DND-41 (cell line): ENCODE measurements at places on chromosomes 4 and X.

GRCh38 chr4:9870165-9870790 is 88.8 kb downstream of the DRD5 start:
- no peaks in the 10 kb centered on the region for H3K36me3 ChIP-seq
- peak; percentile 18 for DNase-seq
- H3K4me1 ChIP-seq: no peaks in the 10 kb centered on the region
- H3K27ac ChIP-seq: no peak overlapping the region
- no peak overlapping the region for H3K4me3 ChIP-seq

DNA sequence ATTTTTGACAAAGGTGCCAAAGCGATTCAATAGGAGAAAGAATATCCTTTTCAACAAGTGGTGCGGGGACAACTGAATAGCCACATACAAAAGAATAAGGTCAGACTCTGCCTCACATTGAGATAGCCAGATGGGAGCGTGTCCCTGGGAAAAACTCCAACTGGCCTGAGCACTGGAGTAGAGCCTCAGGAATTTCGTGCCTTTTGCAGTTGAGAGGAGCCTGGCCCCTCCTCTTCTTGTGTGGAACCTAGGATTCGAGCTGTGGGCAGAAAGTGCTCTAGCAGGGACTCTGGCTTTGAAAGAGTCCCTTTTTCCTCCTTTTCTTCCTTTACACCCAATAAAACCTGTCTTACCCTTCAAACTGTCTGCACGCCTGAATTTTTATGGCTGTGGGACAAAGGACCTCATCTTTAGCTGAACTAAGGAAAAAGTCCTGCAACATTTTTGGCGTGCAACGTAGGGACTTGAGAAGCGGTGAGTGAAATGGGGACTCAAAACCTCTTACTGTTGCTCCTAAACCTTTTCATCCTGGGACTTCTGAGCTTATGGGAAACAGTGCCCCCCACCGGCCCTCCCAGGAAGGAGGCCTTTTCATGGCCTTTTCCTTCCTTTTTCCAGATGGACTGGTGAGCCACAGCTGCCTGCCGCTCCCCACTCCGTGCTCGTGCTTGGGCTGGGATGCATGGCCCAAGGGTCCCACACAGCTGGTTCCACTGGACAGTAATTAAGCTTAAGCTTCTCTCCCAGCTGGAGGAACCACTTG is 68.6 kb downstream of the BMP15 start:
- H3K36me3 ChIP-seq: no peaks in the 10 kb centered on the region
- no peak for DNase-seq

DNA sequence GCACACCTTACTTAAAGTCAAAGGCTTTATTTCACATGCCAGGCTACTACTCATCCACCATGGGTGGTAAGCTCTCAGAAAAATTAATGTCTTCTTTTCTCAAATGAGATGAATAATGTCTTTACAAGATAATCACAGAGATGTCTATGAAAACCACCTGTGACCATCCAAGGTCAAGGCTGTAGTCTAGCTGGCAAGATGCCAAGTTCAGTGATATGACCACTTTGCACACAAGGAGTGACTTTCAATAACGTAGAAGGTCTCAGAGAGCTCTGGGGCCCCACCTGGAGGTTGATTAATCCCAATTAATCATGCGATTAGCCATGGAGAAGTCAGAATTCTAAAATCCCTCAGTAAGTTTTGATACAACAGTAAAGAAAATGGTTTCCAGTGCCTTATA is 20.5 kb downstream of the ANOS1 start:
- H3K36me3 ChIP-seq: no peaks in the 10 kb centered on the region
- no peaks in the 10 kb centered on the region for H3K27me3 ChIP-seq
- H3K4me1 ChIP-seq: no peaks in the 10 kb centered on the region
- H3K27ac ChIP-seq: no peak overlapping the region
- no peak overlapping the region for H3K4me3 ChIP-seq

DNA sequence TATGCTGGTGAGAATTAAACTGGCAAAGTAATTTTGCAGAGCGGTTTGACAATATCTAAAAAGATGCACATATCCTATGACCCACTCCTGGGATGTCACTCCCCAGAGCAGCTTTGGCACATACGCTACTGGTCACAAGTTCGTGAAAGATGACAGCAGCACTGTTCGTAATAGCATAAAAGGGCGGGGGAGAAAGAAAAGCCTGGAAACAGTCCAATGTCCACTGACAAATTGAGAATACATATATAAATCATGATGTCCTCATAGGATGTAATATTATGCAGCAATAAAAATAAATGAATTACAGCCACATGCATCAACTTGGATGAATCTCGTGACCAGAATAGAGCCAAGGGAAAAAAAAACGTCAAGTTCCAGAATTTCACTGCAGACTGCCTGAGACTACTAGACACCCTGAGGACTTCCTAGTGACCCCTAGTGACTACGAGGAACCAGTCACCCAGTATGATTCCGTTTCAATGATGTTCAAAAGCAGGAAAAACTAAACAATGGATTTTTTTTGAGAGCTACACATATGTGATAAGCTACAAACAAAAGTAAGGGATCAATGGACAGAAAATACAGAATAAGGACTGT is 1.8 kb downstream of the PCSK1N start:
- H3K27me3 ChIP-seq: no peaks in the 10 kb centered on the region
- no peaks in the 10 kb centered on the region for H3K36me3 ChIP-seq
- no peak overlapping the region for H3K4me3 ChIP-seq
- H3K27ac ChIP-seq: no peak overlapping the region

DNA sequence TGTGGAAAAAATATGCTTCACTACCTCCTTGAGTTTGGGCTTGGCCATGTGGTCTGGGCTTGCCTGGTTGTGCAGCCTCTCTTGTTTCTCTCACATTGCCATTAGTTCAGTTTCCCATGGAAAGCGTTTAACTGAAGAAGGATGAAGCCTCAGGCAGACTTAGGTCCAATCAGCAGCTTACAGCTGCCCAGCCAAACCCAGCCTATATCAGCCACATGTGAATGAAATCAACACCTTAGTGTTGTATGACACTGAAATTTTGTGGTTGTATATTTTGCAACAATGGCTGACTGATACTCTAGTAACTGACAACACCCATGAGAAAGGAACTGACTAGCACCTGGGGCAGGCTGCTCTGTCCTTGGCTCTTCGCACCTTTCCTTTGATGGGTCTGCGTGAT is 81.2 kb downstream of the KLF8 start:
- no peak for DNase-seq
- no peaks in the 10 kb centered on the region for H3K27me3 ChIP-seq
- no peak overlapping the region for H3K4me3 ChIP-seq
- H3K27ac ChIP-seq: no peak overlapping the region; the same call in 1 of the 2 replicates
- peaks cover 11% of the 10 kb centered on the region for H3K4me1 ChIP-seq

GRCh38 chrX:78199851-78200250 is 60.4 kb upstream of the TAF9B start:
- no peaks in the 10 kb centered on the region for H3K27me3 ChIP-seq
- no peak overlapping the region for H3K4me3 ChIP-seq
- no peaks in the 10 kb centered on the region for H3K4me1 ChIP-seq
- no peak overlapping the region for H3K27ac ChIP-seq

GRCh38 chrX:69366183-69366582 is 137.9 kb upstream of the NALF2 start:
- H3K4me1 ChIP-seq: no peaks in the 10 kb centered on the region
- H3K27ac ChIP-seq: no peak overlapping the region
- H3K27me3 ChIP-seq: no peaks in the 10 kb centered on the region
- no peak for DNase-seq
- H3K36me3 ChIP-seq: no peaks in the 10 kb centered on the region

- DNase-seq: no peak
- no peaks in the 10 kb centered on the region for H3K36me3 ChIP-seq
- H3K27me3 ChIP-seq: no peaks in the 10 kb centered on the region
- no peak overlapping the region for H3K4me3 ChIP-seq
Observed at GRCh38 chr4:87511500-87511899, 17.7 kb downstream of the SPARCL1 start.

GRCh38 chrX:115367951-115368350 is 78.4 kb downstream of the LUZP4 start:
- no peak overlapping the region for H3K4me3 ChIP-seq
- no peaks in the 10 kb centered on the region for H3K36me3 ChIP-seq
- H3K27me3 ChIP-seq: no peaks in the 10 kb centered on the region

GRCh38 chr4:38857354-38858096 is 908 bp upstream of the TLR6 start:
- peak; percentile 24 for DNase-seq
- H3K4me3 ChIP-seq: peak overlapping the region; percentile 41; the same call in 1 of the 2 replicates
- no peaks in the 10 kb centered on the region for H3K36me3 ChIP-seq
- no peak overlapping the region for H3K27ac ChIP-seq
- H3K27me3 ChIP-seq: no peaks in the 10 kb centered on the region
- peaks cover 29% of the 10 kb centered on the region for H3K4me1 ChIP-seq

DNA sequence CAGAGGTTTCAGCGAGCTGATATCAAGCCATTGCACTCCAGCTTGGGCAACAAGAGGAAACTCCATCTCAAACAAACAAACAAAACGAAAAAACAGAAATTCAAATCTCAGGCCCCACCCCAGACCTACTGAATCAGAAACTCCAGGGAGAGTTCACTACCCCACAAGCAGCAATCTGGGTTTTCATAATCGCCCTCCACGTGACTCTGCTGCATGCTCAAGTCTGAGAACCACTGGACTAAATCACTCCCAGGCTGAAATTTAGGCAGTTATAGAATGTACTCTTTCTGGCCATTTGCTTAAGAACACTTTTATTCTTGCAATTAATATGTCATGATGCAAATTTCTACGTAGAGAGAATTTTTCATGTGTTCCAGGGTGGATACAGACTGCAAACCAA is 287.3 kb downstream of the USP46 start:
- H3K4me3 ChIP-seq: no peak overlapping the region
- H3K27me3 ChIP-seq: no peaks in the 10 kb centered on the region
- DNase-seq: no peak

DNA sequence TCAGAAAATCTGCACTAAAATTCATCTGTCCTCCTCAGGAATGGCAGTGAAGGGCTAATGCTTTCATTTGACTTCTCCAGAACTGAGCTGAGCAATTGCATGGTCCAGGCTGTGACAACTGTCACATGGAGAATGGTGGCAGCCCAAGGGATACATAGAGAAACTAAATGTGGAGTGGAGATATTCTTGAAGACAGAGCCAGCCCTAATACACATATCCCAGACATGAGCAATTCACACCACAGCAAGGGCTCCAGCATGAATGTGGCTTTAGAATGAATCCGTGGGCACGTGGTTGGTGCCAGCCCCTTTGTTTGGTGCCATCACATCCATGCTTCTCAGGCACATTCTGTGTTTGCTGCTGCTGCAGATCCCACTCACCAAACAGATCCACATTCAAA is 121.6 kb upstream of the MXRA5 start:
- H3K27ac ChIP-seq: no peak overlapping the region
- DNase-seq: no peak
- no peaks in the 10 kb centered on the region for H3K4me1 ChIP-seq
- no peak overlapping the region for H3K4me3 ChIP-seq

- no peak overlapping the region for H3K27ac ChIP-seq
- DNase-seq: no peak
- H3K4me1 ChIP-seq: no peaks in the 10 kb centered on the region
- no peaks in the 10 kb centered on the region for H3K36me3 ChIP-seq
- H3K4me3 ChIP-seq: no peak overlapping the region
- H3K27me3 ChIP-seq: no peaks in the 10 kb centered on the region
Observed at GRCh38 chr4:78484574-78484973, 67.0 kb upstream of the ANXA3 start.

DNA sequence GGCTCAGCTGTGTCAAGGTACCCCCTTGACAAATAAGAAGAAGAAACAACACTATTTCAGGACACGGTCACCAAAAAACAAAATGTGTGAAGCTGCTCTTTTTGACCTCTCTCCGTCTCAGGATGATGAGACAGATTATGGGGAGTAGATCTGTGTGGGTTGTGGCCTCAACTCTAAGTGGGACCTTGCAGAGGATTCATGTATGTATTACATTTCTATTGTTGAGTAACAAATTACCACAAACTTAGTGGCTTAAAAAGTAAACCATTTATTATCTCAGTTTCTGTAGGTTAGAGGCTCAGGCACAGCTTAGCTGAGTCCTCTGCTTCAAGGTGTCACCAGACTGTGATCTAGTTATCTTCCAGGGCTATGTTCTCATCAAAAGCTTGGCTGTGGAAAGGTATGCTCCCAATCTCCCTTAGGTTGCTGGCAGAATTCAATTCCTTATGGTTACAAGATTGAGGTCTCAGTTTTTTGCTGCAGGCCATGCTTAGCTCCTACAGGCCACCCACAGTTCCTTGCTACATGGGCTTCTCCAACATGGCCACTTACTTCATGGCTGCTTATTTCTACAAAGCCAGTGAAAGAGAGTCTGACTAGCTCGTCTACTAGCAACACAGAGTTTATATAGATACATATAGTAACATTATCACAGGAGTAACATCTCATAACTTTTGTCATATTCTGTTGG is 28.1 kb downstream of the DGKK start:
- no peak overlapping the region for H3K27ac ChIP-seq
- H3K36me3 ChIP-seq: no peaks in the 10 kb centered on the region
- no peak overlapping the region for H3K4me3 ChIP-seq

- no peak for DNase-seq
- H3K27me3 ChIP-seq: no peaks in the 10 kb centered on the region
- no peaks in the 10 kb centered on the region for H3K36me3 ChIP-seq
- no peak overlapping the region for H3K4me3 ChIP-seq
- no peaks in the 10 kb centered on the region for H3K4me1 ChIP-seq
Observed at GRCh38 chr4:71771613-71772012, 12.3 kb downstream of the GC start.

- DNase-seq: no peak
- H3K4me1 ChIP-seq: peaks cover 57% of the 10 kb centered on the region
- H3K4me3 ChIP-seq: peak overlapping the region; percentile 36; the same call in 1 of the 2 replicates
Observed at GRCh38 chr4:68346461-68346860, 3.4 kb downstream of the YTHDC1 start.

DNA sequence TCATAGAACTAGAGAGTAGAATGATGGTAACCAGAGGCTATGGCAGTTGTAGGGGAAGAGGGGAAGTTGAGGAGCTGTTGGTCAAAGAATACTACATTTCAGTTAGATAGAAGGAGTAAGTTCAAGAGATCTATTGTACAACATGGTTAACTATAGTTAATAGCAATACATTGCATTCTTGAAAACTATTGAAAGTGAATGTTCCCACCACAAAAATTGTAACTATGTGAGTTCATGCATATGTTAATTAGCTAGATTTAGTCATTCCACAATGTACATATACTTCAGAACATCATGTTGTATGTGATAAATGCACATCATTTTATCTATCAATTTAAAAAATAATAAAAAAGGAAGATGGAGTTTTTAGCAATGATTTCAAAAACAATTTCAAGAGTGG is 125.3 kb upstream of the IL15 start:
- no peak for DNase-seq
- no peak overlapping the region for H3K27ac ChIP-seq
- H3K4me1 ChIP-seq: no peaks in the 10 kb centered on the region
- no peaks in the 10 kb centered on the region for H3K27me3 ChIP-seq

DNA sequence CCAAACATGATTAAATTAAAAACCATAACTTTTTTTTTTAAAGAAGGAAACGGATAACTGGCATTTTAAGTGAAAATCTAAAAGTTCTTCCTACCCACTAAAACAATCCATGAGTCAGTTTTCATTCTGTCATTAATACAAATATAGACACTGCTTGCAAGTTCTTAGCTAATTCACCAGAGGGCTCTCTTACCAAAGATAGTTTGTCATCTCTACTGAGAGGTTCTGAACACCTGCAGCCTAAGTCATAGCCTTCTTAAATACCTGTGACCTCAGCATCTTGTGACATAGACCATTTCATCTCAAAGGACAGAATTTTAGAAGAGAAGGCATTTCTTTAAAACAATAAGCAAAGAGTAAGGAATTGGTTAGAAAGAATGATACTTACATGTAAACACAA is 65.3 kb upstream of the FAM120C start:
- no peaks in the 10 kb centered on the region for H3K4me1 ChIP-seq
- DNase-seq: no peak
- H3K27me3 ChIP-seq: no peaks in the 10 kb centered on the region
- no peak overlapping the region for H3K27ac ChIP-seq
- H3K36me3 ChIP-seq: no peaks in the 10 kb centered on the region

- H3K27me3 ChIP-seq: no peaks in the 10 kb centered on the region
- no peaks in the 10 kb centered on the region for H3K36me3 ChIP-seq
- H3K4me3 ChIP-seq: no peak overlapping the region
- no peaks in the 10 kb centered on the region for H3K4me1 ChIP-seq
Observed at GRCh38 chr4:154877110-154877760, 96.2 kb downstream of the RBM46 start.
